ENCODE measurements at places on chromosomes 1 and 21.

DNA sequence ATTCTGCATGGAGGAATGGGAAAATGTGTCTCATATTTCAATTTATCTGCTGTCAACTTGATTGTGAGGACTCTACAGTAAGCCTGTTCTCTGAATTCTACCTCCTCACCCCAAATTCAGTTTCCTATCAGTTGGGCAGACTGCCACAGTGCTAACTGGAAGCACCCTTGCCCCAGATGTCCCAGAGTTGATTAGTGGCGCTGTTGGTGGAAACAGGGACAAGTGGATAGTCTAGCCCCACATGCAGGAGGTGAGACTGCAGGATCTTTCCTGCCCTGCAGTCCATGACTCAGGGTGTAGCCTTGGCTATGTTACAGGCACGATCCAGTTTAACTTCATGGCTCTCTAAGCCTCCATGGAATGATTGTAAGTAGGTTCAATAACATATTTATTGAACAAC, 22.1 kb downstream of the ADAM30 start:
- no peak for DNase-seq

GRCh38 chr1:175671066-175671465, 72.3 kb downstream of the TNR start:
- DNase-seq: no peak

DNA sequence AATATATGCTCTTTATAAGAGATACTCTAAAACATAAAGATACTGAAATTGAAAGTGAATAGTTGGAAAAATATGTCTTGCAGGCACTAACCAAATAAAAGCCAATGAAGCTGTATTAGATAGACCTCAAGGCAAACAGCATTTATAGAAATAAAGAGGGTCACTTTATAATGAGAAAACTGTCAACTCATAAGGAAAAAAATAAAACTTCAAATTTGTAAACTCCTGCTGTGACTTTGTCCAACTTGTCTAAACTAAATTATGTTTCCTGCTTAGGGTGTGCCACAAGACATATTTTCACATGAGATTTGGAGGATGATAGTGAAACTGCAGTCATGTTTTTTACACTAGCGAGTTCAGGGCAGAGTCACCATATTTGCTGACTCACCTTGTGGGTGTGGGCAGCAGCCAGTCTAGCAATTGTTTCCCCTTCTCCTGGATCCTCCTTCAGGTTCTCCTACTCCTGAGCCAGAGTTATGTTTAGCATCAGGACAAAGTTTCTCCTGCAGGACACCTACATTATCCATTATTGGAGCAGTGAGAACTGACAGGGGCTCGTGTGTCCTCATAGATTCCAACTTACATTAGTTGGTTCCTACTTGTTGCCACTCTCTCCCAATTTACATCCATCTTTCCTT, 43.8 kb downstream of the CD53 start:
- peak; percentile 8 for DNase-seq

DNA sequence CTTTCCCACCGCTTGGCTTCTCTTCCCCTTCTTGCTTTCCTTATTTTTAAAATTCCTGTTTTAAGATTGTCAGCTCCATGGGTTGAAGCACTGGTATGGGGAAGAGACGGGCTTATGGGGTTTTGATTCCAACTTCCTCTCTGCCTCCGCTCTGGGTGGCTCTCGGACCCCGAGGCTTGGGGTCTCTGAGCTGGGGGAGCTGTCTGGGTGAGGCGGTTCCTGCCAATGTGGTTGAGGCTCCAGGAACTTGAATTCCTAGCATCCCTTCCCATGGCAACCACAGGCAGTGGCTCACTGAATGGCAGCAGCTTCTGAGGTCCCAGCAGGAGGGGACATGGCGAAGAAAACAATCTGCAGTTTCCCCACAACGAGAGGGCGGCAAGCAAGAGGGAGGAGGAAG, 83.1 kb upstream of the C1orf174 start:
- no peak for DNase-seq

- DNase-seq: peak; percentile 14
Observed at GRCh38 chr1:172775606-172776005, 116.7 kb downstream of the FASLG start.

DNA sequence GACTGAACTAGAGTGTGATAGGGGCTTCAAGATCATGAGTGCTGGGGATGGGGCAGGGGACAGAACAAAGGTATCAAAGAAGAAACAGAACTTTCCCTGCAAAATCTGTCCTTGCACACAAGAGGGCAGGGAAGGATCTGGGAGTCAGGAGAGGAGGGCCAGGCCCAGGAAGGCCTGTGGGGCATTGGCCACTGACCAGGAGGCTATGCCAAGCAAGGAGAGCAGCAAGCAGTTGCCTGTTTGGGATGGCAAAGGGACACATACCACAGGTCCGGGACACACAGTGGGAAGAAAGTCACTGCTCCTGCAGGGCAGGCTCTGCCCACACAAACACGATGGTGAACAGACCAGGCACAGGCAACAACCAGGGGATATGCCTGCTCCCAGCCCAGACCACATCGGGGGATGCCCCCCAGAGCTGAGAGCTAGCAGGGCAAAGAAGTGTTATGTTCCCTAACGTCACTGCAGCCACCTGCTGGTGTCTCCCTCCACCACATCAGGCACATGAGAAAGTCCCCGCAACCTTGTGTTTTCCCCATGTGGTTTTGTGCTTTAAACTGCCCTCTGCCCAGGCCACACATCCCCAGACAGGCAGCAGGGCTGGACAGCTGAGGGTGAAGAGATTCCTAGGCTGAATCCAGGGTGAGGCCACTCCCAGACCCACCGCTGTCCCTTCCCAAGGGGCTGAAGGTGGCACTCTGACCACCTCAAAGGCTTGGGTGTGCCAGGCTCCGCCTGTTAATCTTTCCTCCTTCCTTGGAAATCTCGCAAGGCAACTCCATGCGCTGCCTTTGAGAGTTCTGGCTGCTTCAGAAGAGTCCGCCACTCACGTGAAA, 53.6 kb downstream of the KIF21B start:
- no peak for DNase-seq

GRCh38 chr1:230303069-230303468, 123.1 kb downstream of the PGBD5 start:
- DNase-seq: no peak

All from GM04504 (cell line).